ENCODE measurements at places on chromosomes 5 and 9. TPM values are rescaled to one million over a fixed set of nuclear protein-coding genes. Genes with fewer than 3 reads are reported as not detected.

Gene PAEP
- total RNA-seq: not detected

DNA sequence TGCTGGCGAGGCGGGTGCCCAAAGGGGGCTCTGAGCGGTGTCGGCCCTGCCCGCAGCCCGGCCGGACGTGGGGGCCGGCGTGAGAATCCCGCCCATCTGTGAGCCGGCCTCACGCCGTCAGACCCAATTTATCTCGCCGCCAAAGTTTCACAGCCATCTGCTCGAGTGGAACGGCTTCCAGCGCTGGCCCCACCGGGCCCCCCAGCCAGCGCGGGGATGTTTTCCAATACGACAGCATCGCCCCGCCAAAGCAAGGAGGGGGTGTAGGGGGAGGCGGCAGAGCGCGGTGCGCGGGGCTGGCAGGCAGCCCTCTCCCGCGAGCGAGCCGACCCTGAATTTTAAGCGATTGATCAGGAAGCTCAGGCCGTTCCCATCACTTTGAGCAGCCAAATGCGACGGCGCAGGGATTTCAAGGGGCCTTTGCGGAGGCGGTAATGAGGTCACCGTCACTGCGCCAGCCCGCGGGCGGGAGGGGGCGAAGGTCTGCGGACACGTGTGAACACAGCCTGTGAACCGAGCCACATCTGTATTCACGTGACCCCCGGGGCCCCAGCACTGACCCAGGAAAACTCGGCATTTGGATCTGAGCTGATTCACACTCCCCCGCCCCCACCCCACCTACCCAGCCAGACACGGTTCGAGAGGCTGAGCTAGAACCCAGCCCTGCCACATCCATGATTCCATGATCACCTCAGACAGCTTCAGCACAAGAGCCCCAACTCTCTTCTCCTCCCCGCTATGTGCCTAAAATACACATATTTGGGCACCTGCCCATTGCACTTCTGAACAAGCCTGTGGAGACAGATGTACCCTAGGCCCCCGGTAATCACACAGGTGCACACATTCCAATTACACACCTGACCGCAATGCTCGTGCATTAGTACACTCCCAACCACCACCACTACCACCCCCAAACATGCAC is 47.8 kb upstream of the PSD2 start:
- no peak for DNase-seq

GRCh38 chr5:15377573-15378340 is 122.2 kb upstream of the FBXL7 start:
- no peak for DNase-seq

- no peak for DNase-seq
Measured at GRCh38 chr9:33042473-33042872, 17.4 kb downstream of the DNAJA1 start.

GRCh38 chr9:93562157-93562556 is 14.2 kb upstream of the PHF2 start:
- DNase-seq: no peak

DNA sequence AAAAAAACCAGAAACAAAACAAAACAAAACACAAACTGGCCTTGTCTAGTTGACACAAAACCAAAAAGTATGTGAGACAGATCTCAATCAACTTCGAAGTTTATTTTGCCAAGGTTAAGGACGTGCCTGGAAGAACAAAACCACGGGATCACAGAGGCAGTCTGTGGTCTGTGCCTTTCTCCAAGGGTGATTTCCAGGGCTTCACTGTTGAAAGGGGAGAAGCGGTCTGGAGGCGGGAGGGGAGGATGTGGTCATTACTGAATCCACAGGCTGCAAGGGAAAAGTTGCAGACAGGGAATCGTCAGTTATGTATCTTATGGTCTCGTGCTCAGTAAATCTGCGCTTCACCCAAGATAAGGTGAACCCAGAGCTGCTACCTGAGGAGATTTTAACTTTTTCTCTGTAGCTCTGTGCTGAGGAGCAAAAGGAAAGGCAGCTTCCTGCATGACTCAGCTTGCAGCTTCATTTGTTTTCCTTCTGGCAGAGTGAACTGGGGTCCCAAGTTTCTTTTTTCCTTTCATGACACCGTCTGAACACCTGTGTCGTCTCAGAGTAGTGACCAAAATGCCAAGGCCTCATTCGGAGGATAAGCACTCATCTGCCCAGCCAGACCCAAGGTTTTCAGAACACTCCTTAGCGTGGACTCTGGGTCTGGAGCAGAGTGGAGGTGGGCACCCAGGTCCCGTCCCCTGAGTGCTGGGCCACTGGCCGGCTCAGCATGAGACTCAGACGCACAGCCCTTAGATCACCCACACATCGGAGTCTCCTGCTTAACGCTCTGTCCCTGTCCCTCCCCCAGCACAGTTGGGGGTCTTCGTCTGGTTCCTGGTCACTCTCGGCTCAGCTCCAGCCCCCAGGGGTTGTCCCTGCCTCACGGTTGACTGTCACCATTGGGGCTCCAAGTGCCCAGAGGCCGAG is 25.9 kb downstream of the ROPN1L start:
- no peak for DNase-seq

GRCh38 chr9:114214181-114214580 is 58.8 kb downstream of the COL27A1 start:
- no peak for DNase-seq

DNA sequence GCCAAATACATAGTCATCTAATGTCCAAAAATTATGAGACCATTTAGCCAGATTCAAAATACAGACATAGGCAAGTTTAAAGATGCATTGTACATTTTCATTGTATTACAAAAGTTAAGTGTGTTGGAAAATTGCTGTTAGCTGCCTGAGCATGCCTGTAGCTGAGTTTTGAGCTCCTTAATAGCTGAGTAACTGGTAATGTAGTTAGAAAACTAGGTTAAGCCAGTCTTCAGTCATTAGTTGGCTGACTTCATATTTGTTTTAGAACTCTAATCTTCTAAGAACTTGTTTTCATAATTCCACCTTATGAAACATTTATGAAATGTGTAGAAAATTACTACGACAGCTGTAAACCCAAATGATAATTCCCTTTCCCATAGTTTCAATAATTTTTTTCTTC is 293.4 kb downstream of the ARRDC3 start:
- no peak for DNase-seq
